ENCODE measurements at places on chromosomes 2 and 18.

- no peaks in the 10 kb centered on the region for H3K36me3 ChIP-seq
- no peak for ATAC-seq
- no peaks in the 10 kb centered on the region for H3K4me1 ChIP-seq
- H3K27ac ChIP-seq = no peak overlapping the region
- H3K27me3 ChIP-seq = no peaks in the 10 kb centered on the region
Measured at GRCh38 chr2:26430826-26431225, 29.1 kb downstream of the DRC1 start.

DNA sequence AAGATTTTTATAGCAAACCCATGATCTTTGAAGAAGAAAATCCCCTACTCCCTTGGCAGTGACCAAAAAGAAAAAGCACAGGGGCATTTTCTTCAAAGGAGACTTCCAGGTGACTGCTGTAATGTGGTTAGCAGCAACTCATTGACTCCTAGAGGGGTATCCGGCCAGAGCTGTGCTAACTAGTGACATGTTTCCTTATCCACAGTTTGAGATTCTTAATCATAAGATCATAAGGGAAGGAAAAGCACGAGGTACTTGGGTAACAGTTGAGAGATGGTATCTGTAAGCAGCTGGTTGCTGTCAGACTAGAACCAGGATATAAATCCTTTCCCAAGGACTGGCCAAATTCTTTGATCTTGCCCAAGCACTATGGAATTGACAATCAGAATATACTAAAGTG, 124.7 kb downstream of the MREG start:
- H3K36me3 ChIP-seq = no peaks in the 10 kb centered on the region
- no peak for ATAC-seq
- no peaks in the 10 kb centered on the region for H3K27me3 ChIP-seq
- no peak overlapping the region for H3K4me3 ChIP-seq

DNA sequence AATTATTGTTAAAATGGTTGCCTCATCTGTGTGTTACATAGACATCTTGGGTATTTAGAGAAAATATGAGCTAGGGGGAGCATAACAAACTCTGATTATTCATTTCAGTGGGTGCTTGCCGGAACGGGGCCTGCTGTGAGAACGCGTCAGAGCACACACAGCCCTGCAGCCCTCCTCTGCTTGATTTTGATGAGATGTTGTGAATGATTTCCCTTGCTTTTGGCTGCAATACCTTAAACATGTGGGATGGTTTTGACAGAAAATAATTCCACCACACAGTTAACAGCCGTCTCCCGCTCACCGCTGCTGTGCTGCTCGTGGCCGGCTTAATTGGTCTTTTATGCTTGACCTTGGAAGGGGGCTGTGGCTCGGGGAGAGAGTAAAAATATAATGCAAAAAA, 49.9 kb upstream of the TXNDC2 start:
- peak overlapping the region; percentile 80 for H3K27ac ChIP-seq
- H3K27me3 ChIP-seq = no peaks in the 10 kb centered on the region
- peaks cover 8% of the 10 kb centered on the region for H3K4me1 ChIP-seq
- peak; percentile 20 for ATAC-seq

DNA sequence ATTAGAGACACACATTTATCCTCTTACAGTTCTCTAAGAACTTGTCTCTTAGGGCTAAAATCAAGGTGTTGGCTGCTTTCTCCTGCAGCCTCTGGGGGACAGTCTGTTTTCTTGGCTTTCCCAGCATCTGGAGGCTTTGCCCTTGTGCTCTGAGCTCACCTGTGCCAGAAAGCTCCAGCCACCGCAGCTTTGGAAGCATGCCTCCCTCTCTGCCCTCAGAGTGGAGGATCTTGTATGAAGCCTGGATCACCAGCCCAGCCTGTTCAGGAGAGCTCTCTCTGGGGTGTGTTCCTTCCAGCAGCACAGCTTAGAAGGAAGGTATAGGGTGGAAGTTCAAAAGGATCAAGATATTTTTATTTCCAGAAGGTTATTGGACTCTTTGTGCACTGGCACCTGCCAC, 53.1 kb upstream of the TPO start:
- no peak for ATAC-seq
- no peak overlapping the region for H3K27ac ChIP-seq

DNA sequence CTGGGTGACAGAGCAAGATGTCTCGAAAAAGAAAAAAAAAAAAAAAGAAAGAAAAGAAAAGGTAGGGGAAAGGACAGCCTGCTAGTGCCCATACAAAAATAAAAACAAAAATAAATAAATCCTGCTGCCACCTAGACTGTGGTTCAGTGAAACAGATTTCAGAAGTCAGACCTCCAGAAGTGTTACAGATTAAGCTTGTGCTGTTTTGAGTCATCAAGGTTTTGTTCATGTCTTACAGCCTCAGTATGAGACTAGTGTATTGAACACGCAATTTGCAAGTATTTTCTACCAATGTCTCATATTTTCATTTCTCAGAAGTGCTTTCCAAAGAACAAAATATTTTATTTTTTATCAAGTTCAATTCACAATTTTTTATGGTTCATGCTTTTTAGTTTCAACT, 720.4 kb upstream of the GYPC start:
- H3K4me3 ChIP-seq = no peak overlapping the region
- no peaks in the 10 kb centered on the region for H3K27me3 ChIP-seq
- no peaks in the 10 kb centered on the region for H3K36me3 ChIP-seq
- no peaks in the 10 kb centered on the region for H3K4me1 ChIP-seq

- peak overlapping the region; percentile 93 for H3K4me3 ChIP-seq
- no peaks in the 10 kb centered on the region for H3K36me3 ChIP-seq
- no peak overlapping the region for H3K27ac ChIP-seq
- ATAC-seq = no peak
- H3K27me3 ChIP-seq = no peaks in the 10 kb centered on the region
Measured at GRCh38 chr2:37322368-37322767, 2.3 kb downstream of the PRKD3 start.

DNA sequence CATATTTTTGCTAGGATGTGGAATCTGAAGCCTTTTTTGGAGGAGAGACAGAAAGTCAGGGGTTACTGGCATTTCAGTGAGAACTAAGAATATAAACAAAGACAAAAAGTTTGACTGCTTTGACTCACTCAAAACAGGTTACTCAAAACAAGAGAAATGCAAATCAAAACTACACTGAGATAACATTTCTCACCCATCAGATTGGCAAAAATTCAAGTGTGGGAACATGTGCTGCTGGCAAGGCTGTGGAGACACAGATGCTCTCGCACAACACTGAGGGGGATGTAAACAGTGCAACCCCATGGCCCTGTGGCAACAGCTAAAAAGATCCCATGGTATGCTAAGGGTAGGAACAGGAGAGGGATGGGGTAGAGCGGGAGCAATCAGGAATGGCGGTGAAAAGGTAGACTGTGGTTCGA, 86.6 kb downstream of the DTNB start:
- no peak for ATAC-seq
- no peaks in the 10 kb centered on the region for H3K4me1 ChIP-seq
- H3K4me3 ChIP-seq = no peak overlapping the region

- ATAC-seq = no peak
- H3K4me1 ChIP-seq = peaks cover 8% of the 10 kb centered on the region
- H3K4me3 ChIP-seq = no peak overlapping the region
- H3K27me3 ChIP-seq = no peaks in the 10 kb centered on the region
- H3K27ac ChIP-seq = no peak overlapping the region
Measured at GRCh38 chr2:152488075-152488474, 153.1 kb downstream of the FMNL2 start.

- no peak for ATAC-seq
- no peaks in the 10 kb centered on the region for H3K27me3 ChIP-seq
- H3K27ac ChIP-seq = no peak overlapping the region
- no peak overlapping the region for H3K4me3 ChIP-seq
Measured at GRCh38 chr18:68262690-68263294, 452.1 kb downstream of the TMX3 start.

GRCh38 chr2:171146071-171146470, 14.6 kb downstream of the TLK1 start:
- H3K27me3 ChIP-seq = no peaks in the 10 kb centered on the region
- H3K4me3 ChIP-seq = no peak overlapping the region
- no peaks in the 10 kb centered on the region for H3K4me1 ChIP-seq
- H3K36me3 ChIP-seq = no peaks in the 10 kb centered on the region

DNA sequence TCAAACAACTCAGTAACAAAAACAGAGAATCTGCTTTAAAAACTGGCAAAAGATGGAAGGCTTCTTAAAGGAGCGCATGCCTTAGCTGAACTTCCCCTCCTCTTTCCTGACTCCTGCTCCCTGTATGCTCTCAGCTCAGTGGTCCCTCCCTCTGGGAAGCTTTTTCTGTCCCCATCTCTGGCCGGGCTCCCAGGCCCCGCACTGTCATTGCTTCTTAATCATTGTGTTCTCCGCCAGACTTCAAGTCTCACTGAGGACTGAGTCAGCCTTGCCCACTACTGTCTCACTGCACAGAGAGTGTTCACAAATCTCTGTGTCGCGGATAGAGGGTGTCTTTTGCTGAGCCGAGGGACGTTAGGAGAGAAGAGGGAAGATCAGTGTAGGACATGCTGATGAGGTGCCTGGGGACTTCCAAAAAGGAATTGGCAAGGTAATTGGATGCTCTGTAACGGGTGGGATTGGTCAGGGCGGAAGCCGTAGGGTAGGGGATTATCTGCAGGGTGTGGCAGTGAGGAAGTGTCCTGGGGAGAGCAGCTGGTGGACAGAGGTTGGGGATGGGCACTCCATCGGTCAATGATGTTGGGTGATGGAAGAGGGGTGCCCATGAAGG, 16.2 kb downstream of the TOGARAM2 start:
- H3K36me3 ChIP-seq = no peaks in the 10 kb centered on the region
- no peak for ATAC-seq
- H3K4me1 ChIP-seq = peaks cover 3% of the 10 kb centered on the region
- no peak overlapping the region for H3K4me3 ChIP-seq
- H3K27me3 ChIP-seq = no peaks in the 10 kb centered on the region

GRCh38 chr2:41981417-41981816, 66.4 kb upstream of the PKDCC start:
- H3K4me3 ChIP-seq = no peak overlapping the region
- no peak overlapping the region for H3K27ac ChIP-seq
- no peak for ATAC-seq
- no peaks in the 10 kb centered on the region for H3K36me3 ChIP-seq
- H3K4me1 ChIP-seq = no peaks in the 10 kb centered on the region

- no peak overlapping the region for H3K4me3 ChIP-seq
- no peaks in the 10 kb centered on the region for H3K36me3 ChIP-seq
- no peak for ATAC-seq
- no peak overlapping the region for H3K27ac ChIP-seq
- H3K4me1 ChIP-seq = peaks cover 26% of the 10 kb centered on the region
Measured at GRCh38 chr2:111662039-111662770, 221.8 kb downstream of the ANAPC1 start.

DNA sequence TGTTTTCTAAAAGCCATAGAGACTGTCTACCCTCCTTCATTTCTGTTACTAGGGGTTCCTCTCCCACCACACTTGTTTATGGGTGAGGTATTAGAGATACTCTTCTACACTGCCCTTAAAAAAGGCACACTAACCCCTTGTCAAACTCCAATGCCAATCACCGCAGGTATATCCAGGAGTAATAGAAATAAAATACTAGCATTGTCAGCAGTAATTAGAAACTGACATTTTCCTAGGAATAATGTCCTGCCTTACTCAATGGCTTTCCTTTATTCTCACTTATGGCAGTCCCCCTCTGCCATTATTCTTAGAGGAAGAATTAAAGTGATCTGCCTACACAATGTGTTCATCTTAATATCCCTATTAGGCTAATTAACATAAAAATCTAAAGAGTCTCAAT, 5.0 kb upstream of the BUB1 start:
- no peak for ATAC-seq
- H3K4me3 ChIP-seq = no peak overlapping the region
- H3K27ac ChIP-seq = no peak overlapping the region
- H3K4me1 ChIP-seq = peaks cover 15% of the 10 kb centered on the region
- H3K27me3 ChIP-seq = no peaks in the 10 kb centered on the region
- no peaks in the 10 kb centered on the region for H3K36me3 ChIP-seq

DNA sequence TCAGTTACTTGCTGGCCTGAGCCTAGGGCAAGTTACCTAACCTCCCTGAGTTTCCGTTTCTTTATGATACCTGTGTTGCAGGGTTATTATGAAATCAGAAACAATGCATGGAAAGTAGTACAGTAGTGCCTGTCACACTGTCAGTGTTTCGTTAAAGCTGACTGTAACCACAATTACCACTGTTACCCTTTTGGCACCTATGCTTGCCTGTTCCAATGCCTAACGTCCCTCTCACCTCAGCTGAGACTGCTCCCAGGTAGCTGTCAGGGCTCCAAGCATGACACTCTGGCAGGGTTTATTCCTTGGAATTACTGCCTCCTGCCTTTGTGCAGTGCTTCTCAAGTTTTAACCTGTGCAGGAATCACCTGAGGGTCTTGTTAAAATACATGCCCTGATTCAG, 135.2 kb upstream of the RBMS1 start:
- H3K4me3 ChIP-seq = no peak overlapping the region
- no peaks in the 10 kb centered on the region for H3K27me3 ChIP-seq
- H3K36me3 ChIP-seq = no peaks in the 10 kb centered on the region
- H3K27ac ChIP-seq = no peak overlapping the region

DNA sequence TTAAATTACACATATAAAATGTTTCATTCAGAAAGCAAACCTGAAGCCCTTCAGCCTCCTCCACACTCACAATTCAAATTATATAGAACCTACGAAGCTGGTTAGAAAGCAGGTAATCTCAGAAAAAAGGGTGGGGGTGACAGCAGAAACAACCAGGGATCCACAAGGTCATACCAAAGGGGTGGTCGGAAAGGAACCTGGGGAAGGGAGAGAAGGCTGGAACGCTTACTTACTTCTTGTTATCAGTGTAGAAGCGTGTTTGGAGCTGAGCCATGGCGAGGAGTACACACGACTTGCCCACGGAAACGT, 316 bp downstream of the WDR12 start:
- peak; percentile 1 for ATAC-seq
- H3K27me3 ChIP-seq = no peaks in the 10 kb centered on the region

DNA sequence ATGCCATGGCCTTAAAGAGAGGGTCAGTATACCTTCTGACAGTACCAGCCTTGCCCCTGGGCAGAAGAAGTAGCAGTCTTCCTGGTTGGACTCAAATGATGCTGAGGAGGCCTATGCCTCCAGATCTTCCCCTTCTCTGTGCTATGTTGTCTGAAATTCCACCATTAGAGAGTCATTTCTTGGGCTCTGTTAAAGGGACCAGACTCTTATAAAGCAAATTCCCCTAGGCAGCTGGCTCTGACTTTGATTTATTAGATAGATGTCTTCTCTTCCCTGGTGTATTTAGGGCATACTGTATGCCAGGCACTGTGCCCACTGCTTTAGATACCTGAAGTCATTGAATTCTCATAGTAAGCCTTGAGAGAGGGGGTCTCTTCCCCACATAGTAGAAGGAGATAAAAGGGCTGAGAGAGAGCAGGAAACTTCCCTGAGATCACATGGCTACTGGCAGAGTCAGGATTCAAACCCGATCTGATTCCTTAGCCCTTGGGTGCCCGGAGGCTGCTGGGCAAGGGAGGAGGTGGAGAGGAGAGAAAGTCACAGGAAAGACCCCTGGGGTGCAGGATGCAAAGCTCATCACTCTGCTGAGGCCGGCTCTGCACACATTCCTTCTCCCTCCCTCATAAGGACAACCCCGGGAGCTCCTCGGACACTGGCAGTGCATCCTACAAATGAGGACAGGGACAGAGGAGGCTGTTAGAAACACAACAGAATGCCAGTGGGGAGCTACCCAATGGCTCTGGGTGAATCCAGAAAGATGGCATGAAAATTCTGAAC, 23.0 kb downstream of the COPS9 start:
- no peaks in the 10 kb centered on the region for H3K4me1 ChIP-seq
- peaks cover 48% of the 10 kb centered on the region for H3K27me3 ChIP-seq
- no peak overlapping the region for H3K4me3 ChIP-seq
- no peak overlapping the region for H3K27ac ChIP-seq
- ATAC-seq = no peak

- H3K27me3 ChIP-seq = no peaks in the 10 kb centered on the region
- no peak for ATAC-seq
- no peaks in the 10 kb centered on the region for H3K36me3 ChIP-seq
- no peaks in the 10 kb centered on the region for H3K4me1 ChIP-seq
- H3K27ac ChIP-seq = no peak overlapping the region
Measured at GRCh38 chr2:113791697-113792590, 35.5 kb upstream of the SLC35F5 start.

Data from gastroesophageal sphincter (tissue), 4 donors.